CD4-positive, alpha-beta T cell treated with Interleukin-12 subunit alpha and Interleukin-12 subunit beta, for 1 hour (primary cell): ENCODE measurements at places on chromosomes 6 and 20.
A peak's percentile ranks its signal among the peaks of the same experiment; 100 is the strongest.

- DNase-seq = no peak
Observed at GRCh38 chr6:23339268-23339667, 769.9 kb downstream of the HDGFL1 start.

DNA sequence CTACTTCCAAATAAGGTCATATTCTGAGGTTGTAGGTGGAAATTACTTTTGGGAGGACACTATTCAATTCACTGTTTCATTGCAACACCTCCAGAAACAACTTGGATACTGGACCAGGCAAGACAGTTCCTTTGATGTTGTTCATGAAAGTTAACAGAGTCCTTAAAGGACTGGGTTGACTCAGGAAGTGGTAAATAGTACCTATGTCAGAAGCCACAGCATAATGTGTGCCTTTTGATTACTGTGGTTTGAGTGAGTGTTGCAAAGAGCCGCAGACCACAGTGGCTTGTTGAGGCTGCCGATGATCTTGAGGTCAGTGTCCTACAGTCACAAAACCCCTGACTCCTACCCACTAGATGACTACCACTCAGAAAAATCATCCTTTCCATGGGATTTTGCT, 10.9 kb downstream of the IL20RA start:
- DNase-seq = peak; percentile 67

DNA sequence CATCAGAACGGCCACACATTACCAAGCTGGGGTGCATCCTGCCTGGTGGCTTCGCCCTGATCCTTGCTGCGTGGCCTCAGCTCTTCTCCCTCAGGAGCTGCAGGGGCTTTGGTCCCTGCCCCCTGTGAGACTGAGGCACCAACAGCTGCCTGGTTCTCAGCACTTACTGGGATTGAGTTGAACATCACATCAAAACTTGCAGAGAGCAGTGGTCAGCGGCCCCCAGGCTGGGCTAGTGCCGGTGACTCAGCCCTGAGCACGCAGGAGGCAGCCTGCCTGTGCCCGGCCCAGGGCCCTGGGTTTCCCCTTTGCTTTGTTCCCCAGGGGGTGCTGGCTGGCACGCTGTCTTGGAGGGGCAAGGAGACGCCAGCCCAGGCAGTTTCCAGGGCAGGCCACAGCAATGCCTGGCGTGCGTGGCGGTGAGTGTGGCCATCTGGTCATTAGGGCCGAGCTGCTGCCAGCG, 63.3 kb downstream of the DLL1 start:
- DNase-seq = no peak

DNA sequence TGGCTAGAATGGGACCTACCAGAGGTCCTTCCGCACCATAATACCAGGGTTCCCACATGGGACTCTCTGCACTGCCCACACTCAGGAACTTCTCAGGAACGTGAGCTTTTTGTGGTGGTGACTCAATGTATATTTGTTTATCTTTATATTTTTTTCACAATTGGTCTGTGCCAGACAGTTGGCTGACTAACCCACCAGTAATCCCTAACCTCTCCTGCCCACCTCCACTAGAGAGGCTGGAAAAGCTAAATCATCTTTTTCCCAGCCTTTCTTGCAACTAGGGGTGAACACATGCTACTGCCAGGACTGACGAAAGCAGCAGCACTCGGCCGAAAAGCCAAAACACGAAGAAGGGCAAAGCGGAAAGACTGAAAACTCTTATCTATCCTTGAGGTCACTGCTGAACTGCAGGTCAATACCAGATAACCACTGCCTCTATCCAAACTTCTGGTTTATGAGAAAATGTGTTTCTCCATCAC, 112.9 kb downstream of the TRERF1 start:
- DNase-seq = no peak

DNA sequence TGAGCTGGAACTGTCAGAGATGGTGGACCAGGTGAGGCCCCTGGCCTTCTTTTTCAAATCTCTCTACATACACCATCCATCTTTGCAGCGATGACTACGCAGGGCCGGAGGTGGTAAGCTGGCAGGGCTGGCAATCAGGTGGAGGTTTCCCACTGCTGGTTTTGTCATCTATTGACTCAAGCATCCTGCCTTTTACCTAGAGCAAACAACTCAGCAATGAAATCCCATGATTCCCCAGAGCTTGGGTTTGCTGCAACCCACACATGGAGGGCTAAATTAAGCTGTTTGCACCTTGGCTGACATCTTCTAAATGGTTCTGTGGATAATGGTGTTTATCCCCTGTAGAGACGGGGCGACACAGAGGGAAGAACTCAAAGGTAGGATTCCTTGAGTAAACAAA, 170.2 kb downstream of the SCP2D1 start:
- DNase-seq = no peak

DNA sequence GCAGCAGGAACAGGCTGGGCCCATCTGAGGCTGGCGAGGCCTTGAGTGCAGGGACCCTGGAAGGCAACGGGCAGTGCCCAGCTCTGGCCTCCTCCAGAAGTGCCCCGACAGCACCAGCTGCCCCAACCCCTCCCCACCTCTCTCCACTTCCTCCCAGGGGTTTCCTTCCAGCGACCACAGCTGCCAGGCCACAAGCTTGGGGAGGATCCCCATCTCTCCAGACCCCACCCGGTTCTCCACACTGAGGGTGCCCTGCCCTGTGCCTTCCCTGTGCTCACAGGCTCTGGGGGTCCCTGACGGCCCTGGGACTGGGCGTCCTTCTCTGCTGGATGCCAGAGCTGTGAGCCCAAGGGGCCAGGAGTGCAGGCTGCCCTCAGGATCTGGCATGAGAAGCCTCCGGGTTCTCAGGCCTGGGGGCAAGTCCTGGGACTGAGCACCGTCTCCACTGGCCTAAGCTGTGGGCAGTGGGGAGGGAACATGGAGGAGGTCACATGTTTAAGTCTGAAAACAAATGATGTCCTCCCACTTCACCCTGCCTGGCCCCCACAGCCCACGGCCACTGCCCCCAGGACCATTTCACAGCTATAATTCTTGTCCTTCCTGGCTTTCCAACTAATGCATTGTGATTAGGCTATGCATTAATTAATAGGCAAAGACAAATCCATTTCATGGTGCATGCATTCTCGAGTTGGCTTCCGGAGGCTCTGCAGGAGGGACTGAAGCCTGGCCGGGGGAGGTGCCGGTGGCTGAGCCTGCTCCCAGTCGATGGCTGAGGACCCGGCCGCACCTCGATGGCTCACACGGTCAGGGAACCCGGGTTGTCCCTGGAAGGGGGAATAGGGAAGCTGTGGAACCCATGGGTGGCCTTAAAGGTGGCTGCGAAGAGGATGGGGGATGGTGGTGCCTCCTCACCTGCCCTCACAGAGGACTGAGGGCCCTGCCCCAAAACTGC, 24.4 kb downstream of the BHLHE23 start:
- no peak for DNase-seq

- no peak for DNase-seq
Observed at GRCh38 chr6:81909162-81909561, 156.7 kb upstream of the TENT5A start.

GRCh38 chr6:63683071-63683603, 47.5 kb downstream of the PHF3 start:
- DNase-seq = no peak

DNA sequence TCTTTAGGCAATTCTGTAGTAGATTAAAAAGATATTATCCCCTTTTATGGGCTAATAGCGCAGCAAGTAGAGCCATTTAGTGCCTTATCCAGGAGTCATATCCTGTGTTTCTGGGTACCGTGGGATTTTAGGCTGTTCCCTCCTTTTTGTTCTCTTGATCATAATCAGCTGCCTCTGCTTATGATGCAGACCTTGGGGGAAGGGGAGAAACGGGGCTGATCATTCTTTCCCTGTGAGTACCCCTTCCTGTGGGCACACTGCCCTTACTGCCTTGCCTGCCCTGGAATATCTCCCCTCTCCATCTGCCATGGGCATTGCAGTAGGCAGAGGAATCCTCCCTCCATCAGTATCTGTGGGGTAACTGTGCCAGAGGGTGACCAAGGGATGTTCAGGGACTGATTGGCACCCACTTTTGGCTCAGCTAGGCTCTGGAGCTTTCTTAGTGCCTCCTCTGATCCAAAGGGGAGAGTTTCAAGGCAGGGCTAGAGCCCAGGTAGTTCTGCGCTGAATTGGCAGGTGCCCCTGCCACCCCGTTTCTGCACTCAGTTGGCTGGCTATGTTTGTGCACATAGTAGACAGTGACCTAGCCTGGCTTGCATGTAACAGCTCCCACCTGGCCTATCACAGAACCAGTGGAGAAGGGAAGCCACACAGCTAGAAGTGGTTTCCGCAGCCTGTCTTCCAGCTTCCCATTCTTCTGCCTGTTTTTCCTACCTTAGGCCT, 103.3 kb downstream of the FIG4 start:
- DNase-seq = no peak

DNA sequence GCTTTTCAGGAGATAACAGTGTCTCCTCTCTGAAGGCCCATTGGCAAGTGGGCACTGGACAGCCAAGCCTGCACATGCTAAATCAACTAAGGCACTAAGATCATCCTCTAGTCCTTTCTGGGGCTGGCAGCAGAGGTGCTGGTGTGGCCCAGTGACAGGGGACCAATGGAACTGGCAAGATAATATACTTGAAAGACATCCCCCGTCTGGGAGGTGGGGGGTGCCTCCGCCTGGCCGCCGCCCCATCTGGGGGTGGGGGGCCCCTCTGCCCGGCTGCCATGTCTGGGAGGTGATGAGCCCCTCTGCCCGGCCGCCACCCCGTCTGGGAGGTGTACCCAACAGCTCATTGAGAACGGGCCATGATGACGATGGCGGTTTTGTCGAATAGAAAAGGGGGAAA, 223.3 kb downstream of the UNC5CL start:
- DNase-seq = no peak

DNA sequence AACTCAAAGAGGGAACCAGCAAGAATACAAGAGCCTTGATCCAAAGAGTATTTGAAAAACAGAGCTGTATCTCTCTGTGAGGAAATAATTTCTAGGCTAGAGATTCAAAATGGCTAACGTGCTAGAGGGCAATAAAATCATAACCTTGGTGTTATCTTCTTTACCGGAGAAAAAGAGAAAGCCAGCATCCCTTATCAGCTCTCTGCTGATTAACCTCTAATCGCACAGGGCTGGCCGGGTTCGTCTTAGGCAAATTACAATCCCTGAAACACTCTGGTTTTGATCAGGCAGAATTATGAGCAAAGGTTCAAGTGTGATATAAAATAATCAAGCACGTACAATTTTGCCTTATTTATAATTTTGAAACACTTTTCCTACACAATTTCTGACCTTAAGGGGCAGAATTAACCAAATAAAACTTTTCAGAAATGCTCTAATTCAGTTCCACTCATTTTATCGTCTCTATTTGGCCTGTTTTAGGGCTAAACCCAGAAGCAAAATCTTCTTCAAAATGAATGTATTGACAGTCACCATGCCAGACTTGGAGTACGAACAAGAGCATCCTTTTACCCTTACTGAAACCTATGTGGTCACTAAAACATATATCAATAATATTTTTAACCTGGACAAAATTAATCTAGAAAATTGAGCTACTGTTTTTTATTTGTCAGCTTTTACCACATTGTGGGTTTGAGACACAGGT, 13.7 kb downstream of the PSMB9 start:
- DNase-seq = no peak

DNA sequence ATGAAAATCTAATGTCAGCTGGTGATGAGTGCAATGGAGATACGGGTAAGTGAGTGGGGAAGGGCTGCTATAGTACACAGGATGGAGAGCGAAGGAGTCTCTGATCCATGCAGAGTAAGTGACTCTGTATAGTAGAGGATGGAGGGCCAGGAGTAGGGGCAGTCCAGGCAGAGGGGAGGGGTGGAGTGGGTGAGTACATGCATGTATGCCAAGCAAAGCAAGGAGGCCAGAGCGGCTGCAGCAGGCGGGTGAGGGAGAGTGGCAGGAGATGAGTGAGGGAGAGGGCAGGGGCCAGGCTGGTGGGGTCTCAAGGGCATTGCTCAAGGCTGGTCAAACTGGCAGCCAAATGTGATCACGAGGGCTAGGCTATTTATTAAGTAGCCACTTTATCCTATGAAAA, 94.0 kb downstream of the PREP start:
- no peak for DNase-seq

DNA sequence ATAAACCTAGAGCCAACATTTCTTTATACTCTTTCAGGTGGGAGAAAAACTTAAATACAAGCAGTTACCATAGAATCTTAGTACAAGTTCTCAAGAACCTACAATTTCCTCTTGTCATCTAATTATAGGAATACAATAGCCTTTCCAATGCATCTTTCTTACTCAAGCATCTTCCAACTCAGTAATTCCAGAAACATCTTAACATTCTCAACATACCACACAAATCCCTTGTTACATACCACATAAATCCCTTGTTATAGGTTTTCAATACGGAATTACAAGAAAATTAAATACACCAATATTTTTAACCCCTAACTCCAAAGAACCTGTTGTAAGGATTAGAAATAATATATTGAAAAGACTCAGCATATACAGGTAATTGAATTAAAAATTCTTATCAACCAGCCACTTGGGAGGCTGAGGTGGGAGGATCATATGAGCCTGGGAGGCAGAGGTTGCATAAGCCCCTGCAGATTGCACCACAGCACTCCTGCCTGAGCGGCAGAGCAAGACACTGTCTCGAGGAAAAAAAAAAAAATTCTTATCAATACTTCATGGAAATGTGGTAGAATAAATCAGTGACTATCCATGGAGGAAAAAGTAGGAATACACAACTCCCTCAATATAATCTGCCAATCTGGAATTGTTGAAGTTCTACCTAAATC, 127.5 kb upstream of the CCDC28A start:
- DNase-seq = no peak

DNA sequence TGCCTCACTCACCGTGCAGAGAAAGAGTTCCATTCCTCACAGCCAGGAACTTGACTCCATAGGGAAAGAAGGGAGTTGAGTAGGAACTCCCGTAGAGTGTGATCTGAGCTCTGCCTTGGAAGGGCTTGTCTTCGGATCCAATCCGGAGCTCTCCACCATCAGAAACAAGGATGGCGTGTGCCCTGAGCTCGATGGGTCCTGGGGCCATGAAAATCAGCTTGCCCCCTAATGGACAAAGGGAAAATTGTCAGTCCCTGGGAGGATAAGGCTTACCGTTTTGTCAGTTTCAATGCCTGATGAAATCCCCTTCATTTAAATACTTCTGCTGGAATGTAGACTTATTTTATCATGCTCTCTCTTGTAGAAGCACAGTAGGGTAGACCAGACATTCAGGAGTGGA, 153.3 kb downstream of the PKHD1 start:
- DNase-seq = no peak

- DNase-seq = no peak
Observed at GRCh38 chr6:85458782-85459181, 8.9 kb downstream of the NT5E start.

- no peak for DNase-seq
Observed at GRCh38 chr6:23228439-23229024, 659.2 kb downstream of the HDGFL1 start.
